Right lung (tissue), 10 donors: ENCODE measurements at places on chromosomes 12 and 14.

DNA sequence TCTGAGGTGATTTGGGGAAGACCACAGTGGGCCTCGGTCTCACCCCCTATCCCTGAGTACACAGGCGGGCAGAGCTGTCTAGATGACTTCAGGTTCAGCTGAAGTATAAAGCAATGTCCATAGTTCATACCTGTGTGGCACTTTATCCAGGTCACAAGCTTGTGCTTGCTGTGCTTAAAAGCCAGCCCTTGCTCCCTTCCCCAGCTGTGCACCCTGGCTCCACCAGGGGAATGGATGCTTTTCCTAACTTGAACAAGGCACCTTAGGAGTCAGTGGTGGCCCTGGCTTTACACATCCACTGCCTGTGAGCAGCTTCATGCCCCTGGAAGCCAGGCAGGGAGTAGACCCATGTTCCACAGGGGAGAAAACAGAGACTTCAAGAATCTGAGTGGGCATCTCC, 5.5 kb downstream of the CARMIL3 start:
- no peak for DNase-seq

DNA sequence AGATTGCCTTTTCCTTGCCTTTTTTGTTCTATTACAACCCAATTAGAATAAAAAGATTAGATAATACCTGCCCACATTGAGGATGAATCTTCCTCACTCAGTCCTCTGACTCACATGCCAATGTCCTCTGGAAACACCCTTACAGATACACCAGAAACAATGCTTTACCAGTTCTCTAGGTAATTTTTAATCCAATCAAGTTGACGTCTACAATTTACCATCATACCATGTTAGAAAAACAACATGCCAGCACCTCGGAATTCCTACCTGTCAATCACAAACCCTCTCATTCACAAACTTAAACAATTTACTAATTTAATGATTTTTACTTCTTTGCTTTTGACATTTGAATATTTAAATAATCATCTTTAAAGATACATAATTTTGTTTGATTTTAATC, 953.8 kb downstream of the TRHDE start:
- no peak for DNase-seq

- DNase-seq, result no peak
These were observed at the start of gene MMP17 for GRCh38 chr12:131827961-131828534. MMP17 (plus strand) TSS chr12:131828393; CDS start chr12:131828495, 102 bp downstream.

DNA sequence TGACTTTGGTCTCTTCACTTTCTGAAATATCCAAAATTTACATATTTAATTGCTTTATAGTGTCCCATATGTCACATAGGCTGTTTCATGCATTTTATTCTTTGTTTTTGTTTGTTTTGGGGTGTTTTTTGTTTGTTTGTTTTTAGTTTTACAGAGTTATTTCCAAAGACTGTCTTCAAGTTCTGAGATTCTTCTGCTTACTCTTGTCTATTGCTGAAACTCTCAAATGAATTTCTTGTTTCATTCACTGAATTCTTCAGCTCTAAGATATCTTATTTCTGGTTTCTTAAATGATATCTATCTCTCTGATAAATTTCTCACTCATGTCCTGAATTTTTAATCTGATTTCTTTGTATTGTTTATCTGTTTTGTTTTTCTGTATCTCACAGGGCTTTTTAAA, 412.0 kb upstream of the ATP2B1 start:
- DNase-seq, result no peak

DNA sequence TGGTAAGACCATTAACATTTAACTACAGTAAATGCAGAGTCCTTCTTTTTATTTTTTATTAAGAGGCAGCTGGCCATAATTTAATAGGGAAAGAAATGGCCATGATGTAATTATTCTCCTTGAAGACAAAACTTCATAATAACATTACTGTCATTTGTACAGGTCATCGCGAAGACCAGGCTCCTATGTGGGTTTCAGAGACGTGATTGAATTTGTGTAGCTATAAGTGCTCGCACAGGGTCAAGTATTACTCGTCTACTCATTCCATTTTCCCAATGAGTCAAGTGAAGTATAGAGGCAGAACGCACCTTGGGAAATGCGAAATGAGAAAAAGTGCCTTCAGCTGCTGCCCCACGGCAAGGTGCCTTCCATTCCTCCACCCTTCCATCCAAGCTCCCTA, 40.4 kb downstream of the EGLN3 start:
- no peak for DNase-seq

GRCh38 chr14:72023128-72024042, 91.2 kb downstream of the RGS6 start:
- DNase-seq, result no peak

DNA sequence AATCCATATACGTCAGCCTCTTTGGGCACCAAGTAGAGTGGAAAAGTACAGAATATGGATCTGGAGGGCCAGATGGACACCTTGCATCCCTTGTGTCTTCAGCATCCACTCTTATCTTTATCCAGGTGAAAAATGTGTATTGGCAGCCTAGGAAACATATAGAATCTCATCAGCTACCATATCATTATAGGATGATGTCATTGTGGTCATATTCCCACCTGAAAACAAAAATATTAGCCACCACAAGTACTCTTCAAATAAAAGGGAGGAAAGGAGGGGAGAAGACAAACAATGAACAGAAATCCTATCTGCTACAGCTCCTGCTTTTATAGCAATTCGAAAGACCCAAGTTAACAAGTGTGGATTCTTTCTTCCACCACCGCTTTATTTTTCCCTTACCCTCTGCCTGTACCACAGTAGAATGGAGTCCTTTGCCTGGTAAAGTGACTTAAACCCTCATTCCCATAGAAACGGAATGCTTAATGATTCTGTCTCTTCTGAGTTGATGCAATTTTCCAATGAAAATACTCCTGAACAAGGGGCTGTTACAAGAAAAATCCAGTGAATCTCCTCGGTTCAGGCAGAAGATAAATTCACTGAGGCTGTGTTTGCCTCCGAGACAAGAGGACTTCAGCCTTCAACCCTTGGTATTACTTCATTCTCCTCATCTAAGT, 13.8 kb upstream of the IL26 start:
- no peak for DNase-seq

DNA sequence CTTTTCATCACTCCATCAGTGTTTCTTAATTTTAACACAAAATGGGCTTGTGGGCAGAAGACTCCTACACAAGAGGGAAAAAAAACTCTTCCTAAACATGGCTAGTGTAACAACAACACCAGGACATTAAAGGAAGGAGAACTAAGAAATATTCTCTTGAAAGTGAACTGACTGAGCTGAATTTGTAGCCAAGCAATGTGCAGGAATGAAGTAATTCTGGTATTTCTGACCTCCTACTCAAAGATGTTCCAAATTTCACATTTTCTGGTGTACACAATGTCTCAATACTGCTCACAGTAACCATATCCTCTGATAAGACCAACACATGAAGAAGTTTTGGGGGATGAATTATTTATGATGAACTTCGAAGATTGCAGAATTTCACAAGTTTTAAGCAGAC, 357.3 kb downstream of the DUSP6 start:
- DNase-seq, result no peak

DNA sequence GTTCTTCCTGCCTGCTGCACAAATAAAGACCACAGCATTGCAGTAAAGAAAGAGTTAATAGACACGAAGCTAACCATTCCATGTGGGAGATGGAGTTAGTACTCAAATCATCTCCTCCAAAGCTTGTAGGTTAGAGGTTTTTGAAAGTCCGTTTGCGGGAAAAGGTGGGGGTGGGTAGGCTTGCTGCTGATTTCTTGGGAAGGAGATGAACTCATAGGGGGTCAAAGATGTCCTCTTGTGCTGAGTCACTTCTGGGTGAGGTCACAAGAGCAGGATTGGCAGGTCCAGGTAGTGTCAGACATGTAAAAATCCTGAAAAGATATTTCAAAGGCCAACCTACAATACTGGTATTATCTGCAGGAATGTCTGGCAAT, 66.4 kb downstream of the PTHLH start:
- DNase-seq, result no peak

DNA sequence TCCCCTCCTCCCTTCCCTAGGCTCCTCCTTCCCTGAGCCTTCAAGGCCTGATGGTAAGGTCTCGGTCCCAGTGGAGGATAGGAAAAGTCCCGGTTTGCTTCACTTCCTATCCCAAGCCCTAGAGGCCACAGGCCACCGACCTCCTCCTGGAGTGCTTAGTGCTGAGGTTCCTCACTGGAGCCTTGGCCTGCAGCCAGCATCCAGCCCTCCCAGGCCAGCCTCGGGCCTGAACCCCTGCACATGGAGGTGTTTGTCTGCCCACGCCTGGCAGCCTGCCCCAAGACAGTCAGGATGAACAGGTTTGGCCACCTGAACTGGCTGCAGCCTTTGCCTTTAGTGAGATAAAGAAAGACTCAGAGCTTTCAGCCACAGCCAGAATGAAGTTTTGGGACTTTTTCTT, 15.8 kb upstream of the KRT7 start:
- peak; percentile 59 for DNase-seq

- DNase-seq, result no peak
These were observed 325.2 kb upstream of the RGS6 start for GRCh38 chr14:71607056-71607455.

GRCh38 chr14:37089410-37089809, 83.0 kb downstream of the SLC25A21 start:
- DNase-seq, result no peak

DNA sequence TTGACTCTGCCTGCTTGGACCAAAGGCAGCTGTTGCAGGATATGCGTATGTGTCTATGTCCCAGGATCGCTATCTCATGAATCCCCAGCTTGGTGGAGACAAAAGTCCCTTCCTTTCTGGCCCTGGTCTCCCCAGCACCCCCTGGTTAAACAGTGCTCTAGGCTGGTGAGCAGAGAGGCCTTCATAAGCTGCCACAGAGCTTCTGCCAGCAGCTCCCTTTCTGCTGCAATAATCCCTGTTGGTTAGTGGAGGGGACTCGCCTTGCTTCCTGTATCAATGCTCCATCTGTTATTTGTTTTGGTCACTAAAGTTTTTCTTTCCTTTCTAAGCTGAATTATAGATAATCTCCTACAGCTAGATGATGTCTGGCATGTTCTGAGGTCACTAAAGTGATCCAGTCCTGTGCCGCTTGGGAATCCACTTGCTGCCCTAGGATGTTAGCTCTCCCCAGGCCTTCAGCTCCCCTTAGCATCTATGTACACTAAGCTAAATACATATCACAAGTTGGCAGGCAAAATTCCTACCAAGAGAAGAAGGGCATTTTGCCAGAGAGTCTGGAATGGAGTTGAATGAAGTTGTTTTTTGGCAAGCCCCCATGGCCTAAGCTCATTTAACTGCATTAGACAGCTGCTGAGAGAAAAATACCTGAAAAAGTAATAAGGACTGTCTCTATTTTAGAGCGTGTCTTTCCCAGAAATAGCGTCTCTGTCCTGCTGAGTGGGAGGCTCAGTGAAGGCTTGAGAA, 47.8 kb downstream of the RDH12 start:
- DNase-seq, result no peak

GRCh38 chr12:1916371-1917171, 1.9 kb downstream of the CACNA2D4 start:
- DNase-seq, result peak; percentile 25

GRCh38 chr12:80593766-80594165, 113.7 kb upstream of the MYF6 start:
- no peak for DNase-seq

DNA sequence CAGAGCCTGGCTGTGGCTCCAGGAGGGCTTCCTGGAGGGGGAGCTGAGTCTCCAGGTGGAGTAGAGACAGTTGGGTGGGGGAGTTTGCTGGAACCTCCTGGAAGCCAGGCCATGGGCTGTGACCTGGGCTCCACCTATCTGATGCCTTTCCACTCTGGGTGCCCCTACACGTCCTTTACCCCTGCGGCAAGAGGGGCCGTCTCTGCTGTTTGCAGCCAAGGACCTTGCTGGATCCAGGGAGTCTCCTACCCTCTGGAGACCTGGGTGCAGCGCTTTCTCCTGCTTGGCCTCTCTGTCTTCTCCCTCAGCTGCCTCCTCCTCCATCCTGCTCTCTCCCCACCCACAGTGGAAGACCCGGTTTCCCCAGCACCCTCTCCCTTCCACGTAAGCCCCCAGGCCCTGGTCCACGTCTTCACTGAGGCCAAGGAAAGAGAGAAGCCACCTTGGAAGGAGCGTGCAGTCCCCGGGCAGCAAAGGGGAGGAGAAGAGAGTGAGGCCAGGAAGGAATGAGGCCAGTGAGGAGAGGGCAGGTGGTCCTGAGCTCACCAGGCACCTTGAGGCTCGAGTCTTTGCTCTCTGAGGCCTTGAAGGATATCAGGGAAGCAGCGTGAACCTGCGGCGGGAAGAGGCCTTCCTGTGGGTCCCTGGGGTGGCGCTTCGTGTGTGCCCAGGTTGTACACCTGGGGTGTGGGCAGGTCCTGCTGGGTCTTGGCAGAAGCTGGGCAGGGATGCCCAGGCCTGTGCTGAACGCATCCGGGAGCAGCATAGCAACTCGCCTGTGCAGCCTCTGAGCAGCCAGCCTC, 294.3 kb upstream of the RTL1 start:
- DNase-seq, result no peak

DNA sequence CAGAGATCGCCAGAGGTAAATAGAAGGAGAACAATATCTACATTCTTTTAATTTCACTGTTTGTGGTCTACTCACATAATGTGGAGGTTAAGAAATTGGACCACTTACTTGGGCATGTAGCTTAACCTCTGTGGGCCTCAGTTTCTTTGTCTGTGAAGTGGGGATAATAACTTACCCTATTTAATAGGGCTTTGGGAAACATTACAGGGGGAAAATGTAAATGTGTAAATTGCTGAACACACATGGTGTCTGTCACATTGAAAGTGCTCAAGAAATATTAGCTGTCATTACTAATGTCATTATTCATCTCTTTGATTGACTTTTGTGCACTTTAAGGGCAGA, 140.5 kb downstream of the SLC8A3 start:
- DNase-seq, result no peak

DNA sequence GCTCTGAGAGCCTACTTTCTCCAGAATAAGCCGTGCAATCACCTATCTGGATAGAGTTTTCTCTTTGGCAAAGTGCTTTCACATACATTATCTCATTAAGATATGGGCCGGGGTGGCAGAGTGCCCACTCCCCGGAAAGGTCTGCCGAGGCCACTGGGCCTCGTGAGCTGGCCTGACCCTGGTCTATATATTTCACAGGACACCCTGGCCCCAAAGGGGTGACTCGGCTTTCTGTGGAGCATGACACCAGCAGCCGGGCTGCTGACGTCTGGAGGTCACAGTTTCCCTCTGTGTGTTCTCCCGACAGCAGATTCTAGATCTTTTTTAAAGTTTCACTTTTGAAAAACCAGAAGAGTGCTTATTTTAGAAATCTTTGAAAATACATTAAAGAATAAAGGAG, 27.9 kb upstream of the ATP2A2 start:
- no peak for DNase-seq

DNA sequence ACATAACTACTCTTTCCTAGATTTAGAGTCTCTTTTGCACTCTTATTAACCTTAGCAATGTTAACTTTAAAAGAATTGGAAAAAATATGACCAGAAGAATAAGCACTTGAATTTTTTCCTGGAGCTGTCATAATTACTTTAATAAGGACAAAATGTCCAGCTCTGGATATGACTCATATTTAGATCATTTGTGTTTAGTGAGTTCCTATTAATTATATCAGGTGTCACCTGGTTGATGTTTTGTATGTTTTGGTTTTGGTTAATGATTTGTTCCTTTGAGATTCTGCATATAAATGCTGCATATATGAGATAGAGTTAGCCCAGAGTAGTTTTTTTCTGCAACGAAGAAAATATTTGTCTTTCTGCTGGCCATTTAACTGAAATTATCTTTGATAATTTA, 5.1 kb downstream of the CLECL1 start:
- DNase-seq, result no peak
